Right ventricle myocardium superior (tissue), 1 donor: ENCODE measurements at places on chromosomes 13 and 19. TPM values are rescaled to one million over a fixed set of nuclear protein-coding genes. Genes with fewer than 3 reads are reported as not detected.

PSG6 gene
- not detected for total RNA-seq

DNA sequence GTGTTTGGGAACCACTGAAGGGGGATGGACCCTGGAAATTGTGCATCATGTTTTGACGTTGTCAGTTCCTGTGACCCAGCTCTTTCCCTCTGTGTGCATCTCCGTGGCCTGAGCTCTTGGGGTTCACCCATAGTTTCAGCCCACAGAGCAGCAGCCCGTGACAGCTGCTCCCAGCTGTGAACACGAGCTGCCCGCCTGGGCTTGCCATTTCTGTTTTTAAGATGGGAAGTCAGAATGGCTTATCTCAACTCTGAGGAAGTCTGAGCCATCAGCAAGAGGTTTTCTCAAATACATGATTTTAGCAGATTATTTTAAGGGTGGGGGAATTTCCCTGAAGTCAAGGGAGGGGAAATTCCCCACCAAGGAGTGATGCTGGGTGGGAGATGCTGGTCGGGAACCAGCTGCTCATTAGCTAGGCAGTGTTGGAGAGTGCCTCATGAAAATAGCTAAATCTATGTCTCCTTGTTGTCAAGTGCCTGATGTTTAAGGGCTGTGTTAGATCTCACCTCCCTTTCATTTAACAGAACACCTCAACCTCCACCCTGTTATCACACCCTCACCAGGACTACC, 34.8 kb upstream of the C1QTNF9 start:
- DNase-seq: peak; percentile 58

NLRP5 gene
- total RNA-seq: not detected

KLHL1 gene
- not detected for total RNA-seq

GRCh38 chr13:40878321-40878720, 88.9 kb downstream of the SLC25A15 start:
- no peak for DNase-seq

DNA sequence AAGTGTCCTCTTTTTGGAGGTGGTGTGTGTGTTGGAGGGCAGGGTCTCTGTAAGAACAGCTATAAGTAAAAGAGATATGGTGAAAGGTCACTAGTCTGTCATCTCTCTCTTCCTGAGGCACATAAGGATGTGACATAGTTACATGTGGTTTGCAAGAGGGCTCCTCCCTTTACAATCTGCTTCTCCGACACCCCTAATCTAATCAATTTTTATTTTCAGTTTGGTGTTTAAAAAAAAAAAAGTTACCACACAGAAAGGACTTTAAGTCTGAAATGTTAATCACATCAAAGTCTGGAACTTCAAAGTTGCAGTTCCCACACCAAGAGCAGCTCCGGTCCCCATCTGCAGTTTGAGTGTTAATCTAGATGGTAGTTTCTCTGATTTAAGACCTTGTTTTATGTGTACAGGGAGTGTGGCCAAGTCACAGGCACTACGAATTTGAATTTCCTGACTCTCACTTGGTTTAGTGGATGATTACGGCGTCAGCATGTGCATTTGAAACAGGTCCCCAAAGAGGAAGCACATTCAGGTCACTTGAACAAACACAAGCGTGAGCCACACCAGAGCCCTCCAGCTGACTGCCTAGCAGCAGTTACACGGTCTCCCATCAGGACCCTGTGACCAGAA, 53.1 kb downstream of the FOXO1 start:
- DNase-seq: no peak

DNA sequence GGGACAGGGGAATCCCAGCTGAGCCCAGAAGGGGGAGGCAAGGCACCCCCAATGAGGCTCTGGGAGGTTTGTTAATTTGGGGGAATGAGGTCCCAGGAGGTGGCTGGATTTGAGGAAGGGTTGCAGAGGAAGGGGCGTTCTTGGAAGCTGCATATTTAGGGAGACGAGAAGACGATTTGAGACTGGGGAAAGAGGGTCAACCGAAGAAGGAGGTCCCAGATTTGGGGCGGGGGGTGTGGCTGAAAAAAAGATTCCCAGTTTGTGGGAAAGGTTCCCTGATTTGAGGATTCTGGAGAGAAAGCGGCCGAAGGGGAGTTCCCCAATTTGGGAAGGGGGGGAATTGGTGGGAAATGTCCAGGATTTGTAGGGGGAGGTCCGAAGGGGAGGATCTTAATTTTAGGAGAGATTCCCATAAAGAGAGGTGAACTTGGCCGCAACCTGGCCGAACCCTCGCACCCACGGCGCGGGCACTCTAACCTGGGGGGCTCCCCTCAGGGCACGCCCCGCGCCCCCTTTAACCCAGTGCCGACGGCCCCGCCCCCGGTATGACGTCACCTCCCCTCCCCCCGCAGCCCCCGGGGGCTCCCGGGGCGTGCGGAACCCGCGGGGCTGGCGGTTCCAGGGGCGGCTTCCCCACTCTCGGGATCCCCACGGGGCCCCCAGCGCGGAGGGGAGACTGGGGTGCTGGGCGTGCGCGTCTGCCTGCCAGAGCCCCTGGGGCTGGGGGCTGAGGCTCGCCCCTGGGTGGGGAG, 1.2 kb downstream of the PTPRS start:
- no peak for DNase-seq

- DNase-seq: no peak
Measured at GRCh38 chr19:18896421-18896841, 473 bp upstream of the CERS1 start.

GRCh38 chr13:40230833-40231266, 435.6 kb downstream of the FOXO1 start:
- no peak for DNase-seq

GRCh38 chr19:33052352-33052972, 12.2 kb downstream of the RHPN2 start:
- no peak for DNase-seq

DNA sequence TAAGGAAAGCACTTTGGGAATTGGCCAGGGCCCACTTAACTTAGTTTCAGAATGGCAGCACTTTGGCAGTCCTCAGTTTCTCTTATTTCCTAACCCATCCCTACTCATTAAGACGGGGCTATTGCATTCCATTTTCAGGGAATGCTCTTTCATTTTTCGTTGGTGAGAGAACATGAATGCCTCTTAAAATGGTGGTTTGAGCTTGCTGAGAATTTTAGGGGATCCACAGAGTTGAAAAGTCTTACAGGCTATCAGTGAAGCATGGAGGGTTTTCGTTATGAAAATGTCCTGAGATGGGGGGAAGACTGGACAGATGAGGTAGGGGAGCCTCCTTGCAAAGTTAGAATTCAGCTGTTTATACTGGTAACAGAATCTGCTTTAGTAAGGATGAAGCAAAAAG, 71.4 kb downstream of the LRCH1 start:
- no peak for DNase-seq

DNA sequence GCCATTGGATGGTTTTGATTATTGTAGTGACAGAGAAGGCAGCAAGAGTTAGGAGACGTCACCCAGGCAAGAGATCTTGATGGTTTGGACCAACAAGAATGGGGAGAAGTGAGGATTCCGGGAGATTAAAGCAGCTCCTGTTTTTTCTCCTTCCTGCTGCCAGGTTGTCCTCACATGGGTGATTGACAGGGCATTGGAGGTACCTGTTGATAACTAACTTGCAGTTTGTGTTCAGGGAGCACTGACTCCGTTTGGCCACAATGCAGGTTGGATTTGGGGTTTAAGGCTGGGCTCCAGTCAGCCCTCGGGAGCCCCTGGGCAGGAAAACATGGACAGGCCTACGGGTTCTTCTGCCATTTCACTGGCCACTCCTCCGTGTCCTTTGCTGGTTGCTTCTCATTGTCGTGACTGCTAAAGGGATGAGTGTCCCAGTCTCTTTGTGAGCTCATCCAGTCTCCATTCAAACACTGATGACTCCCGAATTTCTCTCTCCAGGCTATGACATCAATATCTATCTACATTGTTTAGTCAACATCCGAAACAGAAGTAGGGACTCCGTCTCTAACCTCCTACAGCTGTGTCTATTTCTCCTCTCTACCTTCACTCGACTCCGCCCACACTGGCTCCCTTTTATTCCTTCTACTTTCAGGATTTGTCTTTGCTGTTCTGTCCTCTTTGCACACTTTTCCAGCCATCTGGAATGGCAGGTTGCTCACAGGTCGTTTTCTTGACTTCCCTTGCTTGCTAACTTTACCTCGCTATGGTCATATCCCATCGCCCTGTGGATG, 1.3 kb upstream of the PTOV1 start:
- no peak for DNase-seq

DNA sequence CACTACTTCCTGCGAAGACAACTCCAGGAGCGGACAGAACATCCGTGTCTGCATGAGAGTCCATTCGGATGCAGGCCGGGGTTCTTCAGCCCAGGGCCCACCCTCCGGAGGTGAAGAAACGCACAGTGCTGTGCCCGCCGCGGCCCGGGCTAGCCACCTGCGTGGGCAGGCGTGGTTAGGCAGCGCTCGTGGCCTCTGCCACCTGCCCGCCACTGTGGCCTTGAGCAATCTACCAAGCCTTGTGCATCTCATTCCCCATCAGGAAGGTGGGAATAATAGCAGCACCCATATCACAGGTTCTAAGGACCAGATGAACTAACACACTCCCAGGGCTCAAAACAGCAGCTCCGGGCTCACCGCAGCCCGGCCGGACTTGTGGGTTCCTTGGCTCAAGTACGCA, 26.7 kb upstream of the PABPC3 start:
- no peak for DNase-seq

- DNase-seq: peak; percentile 94
Measured at GRCh38 chr19:11887611-11888531, at the start of gene ZNF69. Gene ZNF69, plus strand, starts transcription at chr19:11887782. Its CDS starts 142 bp downstream, at chr19:11887924.

PGLYRP1 gene
- not detected for total RNA-seq

- no peak for DNase-seq
Measured at GRCh38 chr13:41680900-41681299, 223.6 kb downstream of the RGCC start.

DNA sequence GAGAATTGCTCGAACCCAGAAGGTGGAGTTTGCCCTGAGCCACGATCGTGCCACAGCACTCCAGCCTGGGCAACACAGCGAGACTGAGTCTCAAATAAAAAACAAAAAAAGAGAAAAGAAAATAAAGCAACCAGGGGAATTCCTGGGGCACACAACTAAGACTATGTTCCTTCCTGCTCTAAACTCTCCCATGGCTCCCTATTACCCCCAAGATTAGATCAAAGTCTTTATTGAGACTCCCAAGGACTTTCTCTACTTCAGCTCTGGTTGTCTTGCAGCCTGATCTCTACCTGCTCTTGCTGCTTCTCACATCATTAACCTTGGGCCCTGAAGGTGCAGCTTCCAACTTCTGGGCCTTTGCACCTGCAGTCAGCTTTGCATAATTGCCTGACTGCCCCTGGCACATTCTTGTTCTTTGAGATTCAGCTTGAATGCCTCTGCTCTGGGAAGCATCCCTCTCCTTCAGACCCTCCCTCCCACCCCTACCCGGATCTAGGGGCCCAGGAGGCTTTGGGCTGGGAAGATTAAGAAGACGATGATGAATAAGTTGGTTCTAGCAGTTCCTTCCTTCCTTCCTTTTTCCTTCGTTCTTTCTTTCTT, 16.8 kb upstream of the CERS4 start:
- no peak for DNase-seq

DNA sequence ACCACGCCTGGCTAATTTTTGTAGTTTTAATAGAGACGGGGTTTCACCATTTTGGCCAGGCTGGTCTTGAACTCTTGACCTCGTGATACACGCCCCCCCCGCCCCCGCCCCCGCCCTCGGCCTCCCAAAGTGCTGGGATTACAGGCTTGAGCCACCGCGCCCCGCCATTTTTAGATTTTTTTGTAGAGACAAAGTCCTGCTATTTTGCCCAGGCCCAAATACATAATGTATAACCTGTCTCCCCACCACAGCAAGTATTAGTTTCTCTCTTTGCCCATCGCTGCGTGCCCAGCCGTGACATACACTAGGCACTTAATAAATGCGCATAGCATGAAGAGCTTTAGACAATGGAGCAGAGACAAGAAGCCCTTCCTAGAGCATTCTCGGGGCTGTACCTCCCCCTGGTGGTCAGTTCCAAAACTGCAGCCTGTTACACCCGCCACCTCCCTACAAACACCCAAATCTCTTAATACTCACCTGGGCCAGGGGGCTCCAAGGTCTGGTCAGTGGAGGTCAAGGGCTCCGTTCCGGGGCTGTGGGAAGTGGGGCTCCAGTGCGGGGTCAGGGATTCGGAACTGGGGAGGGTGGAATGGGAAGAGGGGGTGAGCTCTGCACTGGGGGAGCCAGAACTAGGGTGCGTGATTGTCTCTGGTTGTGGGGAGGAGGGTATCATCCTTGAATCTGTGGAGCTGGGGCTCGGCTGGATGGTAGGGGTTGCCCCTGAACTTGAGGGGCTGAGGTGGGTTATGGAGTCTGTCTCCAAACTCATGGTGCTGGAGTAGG, 22.5 kb downstream of the IQCN start:
- peak; percentile 76 for DNase-seq

GRCh38 chr19:17078036-17078919, 2.7 kb downstream of the MYO9B start:
- DNase-seq: no peak

DNA sequence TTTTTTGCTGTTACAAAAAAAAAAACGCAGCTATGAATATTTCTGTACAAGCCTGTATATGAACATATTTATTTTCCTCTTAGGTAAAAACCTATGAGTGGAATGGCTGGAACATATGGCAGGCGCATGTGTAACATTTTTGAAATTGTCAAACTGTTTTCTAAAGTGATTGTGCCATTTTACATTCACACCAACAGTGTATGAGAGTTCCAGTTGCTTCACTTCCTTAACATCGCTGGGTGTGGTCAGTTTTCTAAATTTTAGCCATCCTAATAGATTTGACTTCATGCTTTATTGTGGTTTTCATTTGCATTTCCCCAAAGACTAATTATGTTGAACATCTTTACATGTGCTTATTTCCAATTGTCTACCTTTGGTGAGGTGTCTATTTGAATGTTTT, 306.8 kb downstream of the KCNRG start:
- no peak for DNase-seq

- no peak for DNase-seq
Measured at GRCh38 chr19:39104186-39104596, 20.0 kb downstream of the ACP7 start.

DNA sequence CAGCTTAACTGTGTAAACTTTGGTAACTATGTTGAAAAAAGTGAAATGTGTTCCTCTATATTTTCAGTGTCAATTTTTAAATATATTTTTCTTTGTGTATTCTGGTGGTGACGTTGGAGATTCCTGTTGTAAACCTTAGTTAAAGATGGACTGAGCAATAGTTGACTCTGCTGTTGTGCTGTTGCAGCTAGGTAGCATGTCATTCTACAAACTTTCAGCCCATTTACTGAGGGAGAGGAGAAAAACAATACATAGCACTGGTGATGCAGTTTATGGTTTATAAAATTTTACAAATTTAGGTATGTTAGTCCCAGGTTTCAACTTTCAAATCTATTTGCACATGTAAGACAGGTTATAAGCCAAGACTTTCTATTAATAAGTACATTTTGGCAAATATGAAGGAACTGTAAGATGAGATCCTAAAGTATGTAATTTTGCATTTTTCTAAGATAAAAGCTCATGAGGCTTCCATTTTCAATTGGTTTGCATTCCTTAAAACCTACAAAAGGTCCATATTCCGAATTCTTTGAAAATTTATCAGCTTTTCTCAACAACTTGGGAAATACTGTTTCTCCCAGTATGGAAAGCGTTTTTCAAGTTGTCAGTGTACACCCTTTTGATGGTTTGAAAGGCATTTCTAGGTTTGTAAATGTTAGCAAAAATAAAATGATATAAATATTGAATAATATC, 1.5 kb downstream of the NDFIP2 start:
- DNase-seq: no peak
